Activated T-helper 17 cell treated with anti-CD3 and anti-CD28 coated beads, Interleukin-2, amount 50 U/mL, for 72 hours (primary cell): ENCODE measurements at places on chromosomes 6 and 20.
A peak's percentile ranks its signal among the peaks of the same experiment; 100 is the strongest.

DNA sequence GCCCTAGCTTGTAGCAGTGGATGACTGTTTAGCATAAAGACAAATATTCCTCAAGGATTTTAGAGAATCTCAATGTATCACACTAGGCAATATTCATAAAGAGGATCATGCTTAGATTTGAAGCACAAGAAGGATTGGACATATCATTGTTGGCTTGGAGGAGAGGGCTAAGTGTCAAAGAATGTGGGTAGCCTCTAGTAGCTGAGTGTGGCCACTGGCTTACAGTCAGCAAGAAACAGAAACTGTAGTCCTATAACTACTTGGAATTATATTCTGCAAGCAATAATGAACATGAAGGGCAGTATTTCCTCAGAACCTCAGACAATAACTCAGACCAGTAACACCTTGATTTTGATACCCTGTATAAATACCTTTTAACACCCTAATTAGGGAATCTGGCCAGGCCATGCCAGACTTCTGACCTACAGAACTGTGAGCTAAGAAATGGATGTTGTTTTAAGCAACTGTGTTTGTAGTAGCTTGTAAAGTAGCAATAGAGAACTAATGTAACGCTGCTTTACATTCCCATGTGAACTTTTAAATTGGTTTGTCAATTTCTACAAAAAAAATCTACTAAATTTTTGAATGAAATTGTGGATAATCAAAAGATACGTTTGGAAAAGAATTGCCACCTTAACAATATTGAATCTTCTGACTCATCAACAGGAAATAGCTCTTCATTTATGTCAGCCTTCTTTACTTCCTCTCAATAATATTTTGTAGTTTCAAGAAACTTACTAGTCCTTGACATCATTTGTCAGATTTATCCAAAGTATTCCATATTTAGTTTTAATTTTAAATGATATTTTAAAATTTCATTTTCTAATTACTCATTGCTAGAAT, 65.2 kb upstream of the RSPO3 start:
- no peak for ATAC-seq

DNA sequence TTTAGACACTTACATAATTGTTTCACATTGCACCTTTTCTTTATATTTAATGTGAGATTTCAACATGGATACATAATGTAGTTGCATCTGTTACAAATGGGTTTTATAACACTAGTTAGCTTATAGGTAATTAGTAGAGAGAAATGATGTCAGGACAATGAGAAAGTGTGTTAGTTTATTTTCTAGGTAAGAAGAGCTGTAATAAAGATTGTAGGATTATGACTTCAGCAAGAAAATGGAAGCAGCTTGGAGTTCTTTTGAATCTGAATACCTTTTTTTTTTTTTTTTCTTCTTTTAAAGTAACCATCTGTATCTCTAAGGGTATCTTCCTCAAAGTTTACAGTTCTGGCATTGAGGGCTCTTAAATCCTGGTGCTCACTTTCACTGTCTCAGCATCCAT, 35.3 kb downstream of the CD2AP start:
- ATAC-seq: no peak

DNA sequence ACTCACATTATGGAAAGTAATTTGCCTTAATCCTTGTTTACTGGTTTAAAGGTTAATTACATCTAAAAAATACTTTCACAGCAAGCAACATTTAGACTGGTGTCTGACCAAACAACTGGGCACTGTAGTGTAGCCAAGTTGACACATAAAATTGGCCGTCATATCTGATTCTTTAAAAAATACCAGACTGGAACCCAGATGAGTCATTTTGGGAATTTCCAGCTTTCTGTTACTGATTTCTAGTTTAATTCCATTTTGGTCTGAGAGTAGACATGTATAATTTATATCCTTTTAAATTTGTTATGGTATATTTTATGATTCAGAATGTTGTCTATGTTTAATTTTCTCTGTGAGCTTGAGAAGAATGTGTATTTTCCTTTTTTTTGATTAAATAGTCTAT, 44.1 kb downstream of the SCP2D1 start:
- ATAC-seq: no peak

GRCh38 chr20:3630429-3630828, 32.8 kb downstream of the GFRA4 start:
- ATAC-seq: no peak

DNA sequence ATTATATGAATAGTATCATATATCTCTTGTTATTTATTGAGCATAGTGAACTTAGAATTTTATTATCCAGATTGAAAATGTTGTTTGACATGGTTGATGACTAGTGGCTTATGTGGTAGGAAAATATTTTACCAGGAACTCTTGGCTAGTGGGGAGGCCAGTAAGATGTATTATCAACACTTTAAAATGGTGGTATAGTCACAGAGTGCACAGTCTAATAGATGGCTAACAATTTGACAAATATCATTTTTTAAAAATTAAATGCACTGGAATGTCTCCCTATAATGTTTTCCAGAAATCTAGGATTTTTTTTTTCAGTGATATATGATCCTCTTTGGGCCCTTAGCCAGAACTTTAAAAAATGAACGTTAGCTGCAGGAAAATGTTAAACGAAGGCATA, 26.9 kb upstream of the EYA4 start:
- no peak for ATAC-seq

GRCh38 chr6:7535498-7535897, 6.0 kb upstream of the DSP start:
- ATAC-seq: no peak

GRCh38 chr20:53579581-53580375, 13.9 kb downstream of the ZNF217 start:
- ATAC-seq: peak; percentile 62
